Epithelial cell of prostate (primary cell): ENCODE measurements at places on chromosomes 4 and X.

DNA sequence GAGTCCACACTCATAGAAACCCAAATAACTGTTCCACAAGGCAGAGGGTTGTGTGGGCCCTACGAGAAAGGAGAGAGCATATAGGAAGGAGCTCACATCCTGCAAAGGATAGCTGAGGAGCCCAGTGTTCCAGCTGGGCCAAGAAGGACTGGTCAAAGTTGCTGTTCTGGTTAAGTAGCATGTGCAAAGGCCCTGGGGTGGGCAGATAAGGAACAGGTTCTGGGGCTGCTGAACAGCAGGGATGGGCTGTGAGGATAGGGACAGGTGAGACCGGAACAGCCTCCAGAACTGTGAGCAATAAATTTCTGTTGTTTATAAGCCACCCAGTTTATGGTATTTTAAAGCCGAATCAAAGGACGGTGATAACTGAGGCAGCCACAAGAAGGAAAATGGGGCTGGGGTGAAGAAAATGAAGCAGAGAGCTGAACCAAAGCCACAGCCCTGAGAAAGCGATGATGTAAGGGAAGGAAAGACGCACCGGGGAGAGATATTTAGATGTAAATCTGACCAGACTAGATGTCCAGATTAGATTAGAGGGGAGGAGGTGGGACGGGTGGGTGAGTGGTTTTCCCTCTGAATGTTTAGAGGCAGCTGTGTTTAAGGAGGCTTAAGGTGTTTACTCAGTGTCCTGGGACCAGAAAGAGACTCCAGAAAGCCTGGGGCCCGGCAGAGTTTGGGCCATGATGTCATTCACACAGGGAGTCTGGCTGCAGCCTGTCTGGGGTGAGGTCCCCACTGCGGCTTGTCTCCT lies 180.8 kb upstream of the BCOR start:
- no peak for DNase-seq

- DNase-seq: no peak
Measured at GRCh38 chr4:20255823-20256222, 4.1 kb downstream of the SLIT2 start.

GRCh38 chrX:25596921-25597320 lies 541.2 kb upstream of the MAGEB18 start:
- no peak for DNase-seq

DNA sequence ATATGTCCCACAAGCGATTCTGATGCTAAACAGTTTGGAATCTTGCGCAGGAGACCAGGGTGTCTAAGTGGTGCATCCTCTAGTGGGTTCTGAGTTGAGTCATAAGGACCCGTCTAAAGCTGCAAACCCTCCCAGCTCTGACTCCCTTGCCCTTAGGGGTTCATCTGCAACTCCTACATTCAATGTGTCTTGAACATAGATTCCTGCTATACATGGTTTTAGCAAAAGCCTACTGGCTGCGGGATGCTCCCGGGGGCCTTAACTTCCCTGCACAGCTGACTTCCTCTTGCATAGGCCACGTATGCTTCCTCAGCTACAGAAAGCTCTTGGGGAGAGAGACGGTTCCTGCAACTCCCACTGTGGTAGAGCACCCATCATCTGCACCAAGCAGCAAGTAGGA lies 236.7 kb downstream of the EVC2 start:
- no peak for DNase-seq

DNA sequence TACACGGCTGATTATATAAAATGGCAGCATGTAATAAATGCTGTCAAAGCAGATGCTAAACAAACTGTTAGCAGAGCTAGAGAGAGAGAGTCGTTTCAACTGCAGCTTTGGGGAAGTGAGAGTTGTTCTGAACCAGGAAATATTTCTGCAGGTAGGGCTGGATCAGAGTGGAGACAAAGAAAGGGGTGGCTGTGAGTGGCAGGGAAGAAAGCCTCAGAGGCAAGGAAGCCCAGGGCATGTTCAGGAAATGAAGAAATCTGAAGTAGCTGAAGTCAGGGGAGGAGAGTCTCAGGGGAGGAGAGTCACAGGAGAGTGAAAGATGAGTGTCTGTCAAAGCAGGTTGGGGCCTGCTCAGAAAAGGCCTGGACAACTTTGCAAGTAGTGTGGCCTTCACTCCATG lies 48.4 kb upstream of the RPS6KA3 start:
- DNase-seq: peak; percentile 31

GRCh38 chrX:118420462-118420861 lies 74.6 kb downstream of the WDR44 start:
- no peak for DNase-seq

GRCh38 chrX:123906557-123907316 lies 46.9 kb downstream of the XIAP start:
- no peak for DNase-seq

- no peak for DNase-seq
Measured at GRCh38 chrX:13868591-13868990, 51.7 kb upstream of the GPM6B start.

- DNase-seq: no peak
Measured at GRCh38 chr4:152417673-152418072, 118.2 kb downstream of the FBXW7 start.

- DNase-seq: no peak
Measured at GRCh38 chr4:147658501-147658900, 25.5 kb downstream of the PRMT9 start.

DNA sequence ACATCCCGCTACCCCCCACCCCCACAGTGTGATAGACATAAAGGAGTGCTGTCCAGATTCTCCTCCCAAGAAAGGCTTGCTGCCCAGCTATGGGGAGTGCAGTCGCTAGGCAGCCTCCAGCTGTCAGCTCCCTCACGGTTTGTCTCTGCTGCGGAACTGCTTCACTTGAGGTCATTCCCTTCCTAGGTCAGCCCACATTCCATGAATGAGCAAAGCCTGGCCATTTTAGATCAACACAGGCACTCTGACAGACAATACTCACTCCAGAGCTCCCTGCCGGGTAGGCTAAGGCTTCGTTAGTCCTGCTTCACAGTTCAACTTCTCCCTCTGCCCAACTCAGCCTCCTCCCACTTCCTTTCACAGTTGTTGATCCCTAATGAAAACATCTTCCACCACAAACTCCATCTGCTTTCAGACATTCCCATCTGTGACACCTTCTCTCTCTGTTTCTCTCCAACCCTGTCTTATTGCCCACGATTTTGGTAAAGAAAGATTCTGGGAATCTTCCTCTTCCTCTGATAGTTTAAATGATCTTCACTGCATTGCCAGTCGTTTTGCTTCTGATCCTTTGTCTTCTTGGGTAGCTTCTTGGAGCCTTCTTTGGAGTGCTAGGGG lies 318.9 kb upstream of the F9 start:
- DNase-seq: no peak

- no peak for DNase-seq
Measured at GRCh38 chr4:181792641-181793040, 450.6 kb upstream of the TENM3 start.

GRCh38 chr4:101114936-101115372 lies 232.4 kb downstream of the PPP3CA start:
- peak; percentile 66 for DNase-seq
